NCI-H460 (cell line): ENCODE measurements at places on chromosomes 11 and 22.
A peak's percentile ranks its signal among the peaks of the same experiment; 100 is the strongest.

GRCh38 chr11:24585192-24585591 is 88.3 kb downstream of the LUZP2 start:
- no peak for DNase-seq

GRCh38 chr22:19050117-19050516 is 72.1 kb downstream of the DGCR2 start:
- DNase-seq: no peak

- DNase-seq: no peak
Observed at GRCh38 chr11:69828276-69828970, 9.2 kb upstream of the FGF3 start.

DNA sequence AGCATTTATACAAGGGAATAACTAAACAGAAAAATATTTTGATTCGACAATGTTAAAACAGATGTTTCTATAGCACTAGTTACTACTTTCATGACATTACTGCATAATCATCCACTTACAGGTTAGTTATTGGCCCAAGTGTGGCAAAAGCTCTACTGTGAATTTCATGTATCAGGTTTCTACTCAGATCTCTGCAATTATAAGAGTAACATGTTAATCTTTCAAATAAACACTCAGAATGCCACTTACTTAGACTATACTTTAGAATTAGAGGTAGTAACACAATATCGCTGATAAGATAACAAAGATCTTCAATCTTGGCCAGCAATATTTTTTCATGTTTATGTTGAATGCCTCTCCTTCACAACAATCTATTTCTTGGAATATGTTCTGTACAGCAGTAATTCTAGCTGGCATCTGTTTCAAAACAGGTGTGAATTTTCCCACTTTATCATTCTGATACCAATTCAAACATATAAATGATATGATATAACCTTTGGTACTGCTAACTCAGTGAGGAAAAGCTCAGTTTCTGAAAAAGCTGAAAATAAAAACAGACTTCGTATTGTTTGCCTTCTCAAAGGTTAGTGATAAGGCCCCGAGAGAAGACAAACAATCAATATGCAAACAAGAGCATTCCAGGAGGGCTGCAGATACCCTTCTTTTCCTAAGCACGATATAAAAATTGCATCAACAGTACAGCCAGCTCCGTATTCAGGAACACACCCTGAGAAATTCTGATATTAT is 11.0 kb upstream of the CCDC34 start:
- DNase-seq: no peak

- no peak for DNase-seq
Observed at GRCh38 chr11:119584193-119585042, 144.6 kb downstream of the NECTIN1 start.

- no peak for DNase-seq
Observed at GRCh38 chr22:37492428-37493344, 6.5 kb upstream of the MFNG start.

- no peak for DNase-seq
Observed at GRCh38 chr11:104772806-104773241, 125.4 kb downstream of the CASP12 start.

GRCh38 chr11:114194702-114195101 is 101.5 kb upstream of the NNMT start:
- no peak for DNase-seq

DNA sequence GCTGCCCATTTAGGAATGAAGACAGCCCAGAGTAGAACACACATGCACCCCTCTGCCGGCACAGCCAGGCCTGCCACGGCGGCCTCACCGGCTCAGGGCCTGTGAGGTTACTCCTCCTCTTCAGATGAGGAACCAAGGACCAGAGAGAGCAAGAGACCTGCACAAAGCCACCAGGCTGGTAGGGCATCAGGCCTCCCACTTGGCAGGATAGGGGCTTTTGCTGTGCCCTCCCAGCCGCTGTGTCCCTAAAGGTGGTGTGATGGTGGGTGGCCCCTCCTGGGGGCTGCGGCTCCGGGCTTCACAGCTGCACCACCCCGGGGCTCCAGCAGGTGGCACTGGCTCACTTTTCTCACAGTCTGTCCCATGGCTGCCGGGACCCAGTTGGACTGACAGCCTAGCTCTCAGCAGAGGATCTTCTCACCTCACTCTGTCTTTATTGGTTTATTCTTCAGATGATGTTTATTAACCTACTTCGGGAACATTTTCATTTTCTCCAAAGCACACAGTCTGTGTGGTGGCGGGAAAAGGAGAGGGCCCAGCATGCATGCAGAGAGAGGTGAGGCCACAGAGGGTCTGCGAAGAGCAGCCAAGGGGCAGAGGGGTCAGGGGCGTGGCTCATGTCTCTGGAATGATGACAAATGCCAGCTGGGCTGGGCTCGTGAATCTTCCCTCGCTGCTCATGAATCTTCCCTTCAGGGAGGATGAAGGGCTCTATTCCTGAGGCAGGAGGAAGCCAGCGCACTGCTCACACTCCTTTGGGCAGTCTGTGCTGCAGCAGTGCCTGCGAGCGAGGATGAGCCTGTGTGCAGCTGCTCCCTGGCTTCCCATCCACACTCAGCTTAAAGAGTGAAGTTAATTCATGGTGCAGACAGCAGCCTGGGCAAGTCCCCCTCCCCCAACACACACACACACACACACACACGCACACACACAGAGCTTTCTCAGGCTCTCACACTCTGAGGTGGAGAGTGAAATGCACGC is 101.1 kb upstream of the PITPNB start:
- DNase-seq: peak; percentile 43

DNA sequence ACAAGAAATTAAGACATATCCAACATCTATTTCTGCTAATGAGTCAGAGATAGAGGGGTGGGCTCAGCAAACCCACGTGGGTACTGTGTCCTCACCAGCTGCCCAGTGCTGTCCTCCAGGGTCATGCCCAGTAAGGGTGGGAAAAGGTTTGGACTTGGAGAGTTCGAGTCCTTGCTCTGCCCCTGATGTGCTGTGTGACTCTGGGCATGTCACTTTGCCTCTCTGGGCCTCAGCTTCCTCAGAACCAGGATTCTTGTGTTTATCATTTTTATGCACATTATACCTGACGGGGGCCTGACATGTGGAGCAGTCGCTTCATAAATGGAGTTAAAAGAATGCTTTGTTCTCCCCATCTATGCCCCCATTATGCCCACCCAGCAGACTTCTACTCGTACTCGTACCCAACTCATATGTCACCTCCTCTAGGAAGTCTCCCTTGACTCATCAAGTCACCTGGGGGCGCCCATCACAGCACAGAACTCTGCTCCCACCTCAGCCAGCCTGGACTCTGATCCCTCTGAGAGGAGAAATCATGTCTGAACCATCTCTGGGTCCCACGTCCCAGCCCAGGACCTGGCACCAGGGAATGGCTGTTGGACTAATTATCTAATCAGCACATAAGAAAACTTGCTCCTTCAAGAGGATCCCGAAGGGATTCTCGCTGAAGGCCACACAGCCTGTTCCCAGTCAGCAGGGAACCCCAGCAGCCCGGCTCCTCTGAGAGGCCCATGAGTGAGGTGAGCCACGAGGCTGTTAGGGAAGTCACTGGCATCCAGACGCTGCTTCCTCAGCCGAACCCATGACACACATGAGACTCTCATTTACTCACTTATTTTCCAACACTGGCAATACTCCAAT is 38.7 kb upstream of the TSKU start:
- DNase-seq: no peak

- peak; percentile 17 for DNase-seq
Observed at GRCh38 chr11:94519478-94520084, 7.3 kb downstream of the C11orf97 start.

GRCh38 chr11:112511271-112511670 is 250.6 kb upstream of the PLET1 start:
- no peak for DNase-seq

- no peak for DNase-seq
Observed at GRCh38 chr11:92789761-92790160, 179.7 kb upstream of the MTNR1B start.

DNA sequence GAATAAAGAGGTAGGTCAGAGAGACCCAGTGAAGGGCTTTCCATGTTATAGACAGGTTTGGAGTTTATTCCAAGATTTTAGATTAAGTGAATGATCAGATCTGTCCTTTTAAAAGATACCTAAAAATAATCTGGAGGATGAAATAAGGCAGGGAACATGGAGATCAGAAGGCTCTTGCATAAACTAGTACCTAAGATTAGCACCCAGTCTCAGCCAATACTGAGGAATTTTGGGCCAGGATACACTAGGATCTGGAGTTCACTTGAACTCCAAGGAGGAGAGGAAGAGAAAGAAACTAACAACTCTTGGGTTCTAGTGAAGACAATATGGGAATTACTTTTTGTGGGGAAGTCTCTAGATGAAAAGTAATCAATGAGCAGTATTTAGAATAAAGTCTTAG is 47.9 kb upstream of the RAPSN start:
- DNase-seq: no peak

DNA sequence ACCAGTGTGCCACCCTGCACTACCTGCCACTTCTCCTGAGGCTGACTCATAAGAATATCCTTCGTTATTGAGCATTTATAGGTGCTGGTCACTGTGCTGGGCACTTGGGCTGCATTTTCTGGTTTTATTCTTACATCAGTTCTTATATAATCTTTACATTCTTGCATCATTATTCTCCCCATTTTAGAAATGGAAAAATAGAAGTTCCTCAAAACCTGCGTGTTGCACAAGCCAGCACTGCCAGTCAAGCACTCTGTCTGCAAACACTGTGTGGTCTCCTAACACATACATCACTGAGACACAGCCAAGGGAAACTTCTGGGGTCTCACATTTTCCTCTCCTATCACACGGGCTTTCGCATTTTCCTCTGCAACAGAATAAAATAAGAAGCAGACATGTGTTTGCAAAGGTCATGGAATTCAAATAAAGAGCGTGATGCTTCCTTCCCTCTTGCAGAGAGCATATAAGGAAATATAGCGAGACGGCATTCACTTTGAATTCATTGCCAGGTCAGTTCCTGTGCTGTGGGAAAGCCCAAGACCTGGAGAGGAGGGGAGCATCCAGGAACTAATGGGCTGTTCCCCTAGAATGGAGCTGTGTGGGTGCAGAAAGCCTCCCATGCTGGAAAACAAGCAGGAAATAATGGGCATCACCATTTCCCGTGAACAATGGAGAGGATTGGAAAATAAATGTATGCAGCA is 73.9 kb upstream of the SEZ6L start:
- DNase-seq: no peak

DNA sequence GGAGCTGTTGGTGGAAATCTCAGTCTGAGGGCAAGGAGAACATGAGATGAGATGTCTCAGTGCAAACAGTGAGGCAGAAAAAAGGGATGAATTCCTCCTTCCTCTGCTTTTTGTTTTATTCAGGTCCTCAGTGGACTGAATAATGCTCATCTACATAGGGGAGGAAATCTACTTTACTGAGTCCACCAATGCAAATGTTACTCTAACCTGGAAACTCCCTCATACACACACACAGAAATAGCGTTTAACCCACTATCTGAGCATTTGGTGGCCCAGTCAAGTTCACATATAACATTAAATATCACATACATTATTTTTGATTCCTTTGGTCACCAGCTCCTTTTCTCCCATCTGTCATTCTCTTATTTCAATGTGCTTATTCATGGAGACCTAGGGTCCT is 418.8 kb downstream of the TMEM135 start:
- DNase-seq: no peak
